ENCODE measurements at places on chromosomes 13 and 19.

- peak; percentile 72 for DNase-seq
These were observed 2.6 kb upstream of the CACNG7 start for GRCh38 chr19:53906211-53907192.

DNA sequence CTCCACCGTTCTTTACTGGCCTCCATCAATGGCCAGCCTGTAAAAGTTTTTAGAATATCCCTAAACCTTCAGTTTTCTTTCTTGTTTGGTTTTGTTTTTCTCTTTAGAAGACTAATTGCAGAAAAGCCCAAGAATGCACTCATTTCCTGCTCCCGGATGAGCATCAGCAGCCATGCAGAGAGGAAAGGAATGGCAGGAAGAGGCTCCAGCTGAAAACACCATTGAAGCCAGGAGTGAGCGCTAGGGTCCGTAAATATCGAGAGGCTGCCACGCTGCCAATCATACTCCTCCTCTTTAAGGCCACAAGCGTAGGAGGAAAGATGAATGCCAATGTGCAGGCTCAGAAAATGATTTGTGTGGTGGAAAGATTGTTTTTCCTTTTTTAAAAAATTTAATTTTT is 57.4 kb upstream of the UBE2L5 start:
- DNase-seq, result no peak

DNA sequence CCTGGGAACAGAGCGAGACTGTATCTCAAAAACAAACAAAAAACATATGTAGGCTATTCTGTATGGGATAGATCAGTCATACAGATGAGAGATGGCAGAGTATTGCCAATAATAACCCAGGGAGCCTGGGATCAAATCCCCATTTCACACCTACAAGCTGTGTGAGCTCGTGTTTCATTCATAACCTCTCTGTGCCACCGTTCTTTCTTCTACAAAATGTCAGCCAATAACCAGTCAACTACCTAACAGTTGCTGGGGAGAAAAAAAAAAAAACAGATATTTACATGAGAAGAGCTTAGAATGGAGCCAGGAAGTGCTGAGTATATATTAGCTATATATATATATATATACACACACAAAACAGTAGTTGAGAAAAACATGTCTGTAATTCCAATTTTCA is 6.5 kb upstream of the IFNL2 start:
- no peak for DNase-seq

DNA sequence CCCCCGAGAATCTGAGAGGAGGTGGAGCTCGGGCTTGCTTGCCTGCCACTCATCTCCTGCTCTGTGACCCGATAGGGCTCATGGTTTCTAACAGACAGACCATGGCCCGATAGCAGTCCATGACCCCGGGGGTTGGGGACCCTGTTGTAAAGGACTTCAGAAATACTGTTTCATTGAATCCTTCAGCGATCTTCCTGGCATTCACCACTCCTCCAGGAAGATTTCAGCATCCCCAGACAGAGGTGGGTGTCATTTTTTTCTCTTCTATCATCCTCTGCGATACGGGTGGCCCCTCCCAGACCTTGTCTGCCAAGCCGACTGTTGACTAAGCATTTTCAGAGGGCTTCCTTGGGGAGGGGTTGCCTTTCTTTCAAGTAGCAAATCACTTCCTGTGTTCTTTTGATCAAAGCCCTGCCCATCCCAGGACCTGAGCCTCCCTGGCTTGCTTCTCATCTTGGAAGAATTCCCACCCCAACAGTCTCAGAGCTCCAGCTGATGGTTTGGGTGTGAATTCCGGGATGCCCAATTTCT is 1.7 kb downstream of the MYO1F start:
- no peak for DNase-seq

GRCh38 chr19:7739211-7739755 is 7.4 kb upstream of the CLEC4G start:
- no peak for DNase-seq
